SJCRH30 (cell line): ENCODE measurements at places on chromosomes 7 and 10. TPM values are rescaled to one million over a fixed set of nuclear protein-coding genes. Genes with fewer than 3 reads are reported as not detected.

DNA sequence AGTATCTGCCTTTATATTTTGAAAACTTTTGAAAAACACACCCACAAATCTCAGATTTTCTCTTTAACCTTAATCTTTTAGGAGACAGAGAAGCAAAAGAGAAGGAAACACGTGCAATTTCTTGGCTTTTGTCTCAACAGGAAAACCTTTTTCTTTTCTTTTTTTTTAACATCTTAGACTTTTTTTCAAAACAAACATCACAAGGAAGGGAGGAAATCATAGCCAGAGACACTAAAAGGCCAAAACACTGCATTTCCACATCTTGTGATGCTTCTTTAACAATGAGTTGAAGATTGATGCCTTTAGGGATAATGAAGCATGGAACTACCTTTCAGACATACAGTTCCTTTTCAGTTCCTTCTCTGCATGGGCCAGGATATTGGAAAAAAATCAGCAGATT, 136.6 kb upstream of the NRBF2 start:
- no peak overlapping the region for H3K27ac ChIP-seq
- no peaks in the 10 kb centered on the region for H3K27me3 ChIP-seq
- H3K4me3 ChIP-seq: no peak overlapping the region
- no peak for DNase-seq
- H3K4me1 ChIP-seq: no peaks in the 10 kb centered on the region

GRCh38 chr7:14446829-14447228, 455.7 kb downstream of the DGKB start:
- H3K36me3 ChIP-seq: no peaks in the 10 kb centered on the region
- no peak overlapping the region for H3K27ac ChIP-seq
- no peaks in the 10 kb centered on the region for H3K4me1 ChIP-seq
- no peak overlapping the region for H3K4me3 ChIP-seq
- DNase-seq: no peak

DNA sequence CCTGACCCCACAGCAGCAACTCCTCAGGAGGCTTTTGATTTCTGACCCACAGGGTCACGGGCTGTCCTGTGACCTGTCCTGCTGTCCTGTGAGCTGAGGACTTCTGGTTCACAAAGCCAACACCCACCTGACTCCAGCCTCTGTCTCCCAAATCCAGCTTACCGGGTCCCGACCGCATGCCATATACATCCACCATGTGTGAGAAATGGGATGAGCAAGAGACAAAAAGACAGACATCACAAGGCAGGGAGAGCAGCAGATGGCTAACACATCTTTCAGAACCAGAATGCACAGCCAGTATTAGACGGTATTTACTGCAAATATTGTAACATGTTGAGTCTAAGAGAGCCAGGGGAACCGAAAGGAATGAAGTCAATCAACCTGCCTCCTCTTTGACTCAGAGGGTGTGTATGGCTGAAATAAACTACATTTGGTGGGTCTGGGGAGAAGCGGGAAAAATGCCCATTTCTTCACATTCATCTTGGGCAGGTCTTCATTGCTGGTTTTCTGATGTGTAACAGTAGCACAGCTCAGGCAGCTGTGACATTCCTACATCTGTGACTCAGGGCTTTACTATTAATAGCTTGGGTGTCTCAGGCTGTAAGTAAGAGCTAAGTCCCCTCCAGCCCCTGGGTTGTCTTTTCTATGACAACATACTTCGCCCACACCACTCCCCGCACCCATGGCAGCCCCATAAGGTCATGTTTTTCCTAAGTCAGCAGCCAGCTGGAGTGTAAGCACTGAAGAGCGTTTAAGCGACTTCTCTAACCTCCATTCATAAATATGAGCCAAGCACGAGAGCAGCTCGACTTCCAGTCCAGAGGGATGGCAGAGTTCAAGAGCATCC, 25.0 kb downstream of the ABLIM1 start:
- H3K4me1 ChIP-seq: peaks cover 23% of the 10 kb centered on the region
- no peaks in the 10 kb centered on the region for H3K27me3 ChIP-seq

ARHGEF35 gene
- not detected in 2 replicates for total RNA-seq

DNA sequence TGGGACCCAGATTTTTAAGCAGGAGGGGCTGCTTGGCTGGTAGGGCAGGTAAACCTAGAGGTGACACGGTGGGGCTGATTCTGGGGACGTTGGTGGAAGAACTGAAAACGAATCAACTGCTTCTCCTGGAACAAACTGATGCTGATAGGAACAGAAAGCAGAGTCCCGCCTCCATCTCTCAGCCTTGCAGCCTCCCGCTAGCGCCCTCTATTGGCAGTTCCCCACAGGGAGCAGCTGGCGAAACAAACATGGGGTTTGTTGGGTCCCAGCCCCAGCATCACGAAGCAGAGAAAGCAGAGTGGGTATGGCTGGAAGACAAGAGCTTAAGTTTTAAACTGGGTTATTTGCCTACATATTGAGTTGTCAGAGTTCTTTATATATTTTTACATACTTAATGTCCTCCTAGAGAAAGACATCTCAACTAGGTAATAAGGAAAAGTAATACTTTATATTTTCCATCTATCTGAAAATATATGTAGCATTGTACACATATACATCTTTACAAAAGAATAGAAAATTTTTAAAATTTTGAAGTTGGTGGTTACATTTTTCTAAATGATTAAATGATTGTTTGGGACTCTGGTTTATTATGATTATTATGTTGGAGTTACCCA, 42.3 kb upstream of the FOXI2 start:
- no peaks in the 10 kb centered on the region for H3K4me1 ChIP-seq
- no peaks in the 10 kb centered on the region for H3K36me3 ChIP-seq
- DNase-seq: peak; percentile 85
- H3K27ac ChIP-seq: no peak overlapping the region

- H3K4me3 ChIP-seq: no peak overlapping the region
- DNase-seq: no peak
- H3K36me3 ChIP-seq: no peaks in the 10 kb centered on the region
- H3K27ac ChIP-seq: no peak overlapping the region
- H3K27me3 ChIP-seq: no peaks in the 10 kb centered on the region
These were observed 169.1 kb upstream of the MEOX2 start for GRCh38 chr7:15855525-15856109.

AZGP1 gene
- 0.10 TPM in 1 of 2 replicates, not detected in the other for total RNA-seq

GRCh38 chr10:114576716-114577115, 81.4 kb downstream of the ABLIM1 start:
- H3K27ac ChIP-seq: no peak overlapping the region
- no peaks in the 10 kb centered on the region for H3K27me3 ChIP-seq
- H3K36me3 ChIP-seq: peaks cover 2% of the 10 kb centered on the region; the same call in 1 of the 2 replicates
- DNase-seq: peak; percentile 17

DNA sequence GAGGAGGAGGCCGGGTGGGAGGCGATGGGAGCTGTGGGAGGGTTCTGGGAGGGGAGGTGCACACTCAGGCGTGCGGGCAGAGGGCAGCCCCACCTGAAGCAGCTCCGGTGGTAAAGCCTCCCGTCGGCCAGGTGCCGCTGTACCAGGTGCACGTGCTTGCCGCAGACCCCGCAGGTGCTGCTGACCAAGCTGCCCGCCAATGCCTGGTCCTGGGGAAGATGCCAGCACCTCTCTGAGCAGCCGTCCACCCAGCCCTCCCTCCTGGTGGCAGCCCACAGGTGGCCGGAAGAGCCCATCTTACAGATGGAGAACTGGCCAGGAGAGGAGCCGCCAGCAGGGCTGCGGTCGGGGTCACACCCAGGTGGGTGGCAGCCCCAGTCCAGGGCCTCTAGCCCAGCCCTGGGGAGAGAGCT, 12.6 kb downstream of the MICALL2 start:
- H3K27ac ChIP-seq: no peak overlapping the region
- H3K4me1 ChIP-seq: no peaks in the 10 kb centered on the region
- no peaks in the 10 kb centered on the region for H3K27me3 ChIP-seq
- DNase-seq: no peak
- H3K36me3 ChIP-seq: no peaks in the 10 kb centered on the region

- no peak overlapping the region for H3K27ac ChIP-seq
- no peak for DNase-seq
- H3K4me3 ChIP-seq: peak overlapping the region; percentile 56; the same call in 1 of the 2 replicates
- H3K27me3 ChIP-seq: no peaks in the 10 kb centered on the region
- peaks cover 10% of the 10 kb centered on the region for H3K4me1 ChIP-seq
These were observed 5.0 kb upstream of the ZNF518A start for GRCh38 chr10:96125142-96125515.

DNA sequence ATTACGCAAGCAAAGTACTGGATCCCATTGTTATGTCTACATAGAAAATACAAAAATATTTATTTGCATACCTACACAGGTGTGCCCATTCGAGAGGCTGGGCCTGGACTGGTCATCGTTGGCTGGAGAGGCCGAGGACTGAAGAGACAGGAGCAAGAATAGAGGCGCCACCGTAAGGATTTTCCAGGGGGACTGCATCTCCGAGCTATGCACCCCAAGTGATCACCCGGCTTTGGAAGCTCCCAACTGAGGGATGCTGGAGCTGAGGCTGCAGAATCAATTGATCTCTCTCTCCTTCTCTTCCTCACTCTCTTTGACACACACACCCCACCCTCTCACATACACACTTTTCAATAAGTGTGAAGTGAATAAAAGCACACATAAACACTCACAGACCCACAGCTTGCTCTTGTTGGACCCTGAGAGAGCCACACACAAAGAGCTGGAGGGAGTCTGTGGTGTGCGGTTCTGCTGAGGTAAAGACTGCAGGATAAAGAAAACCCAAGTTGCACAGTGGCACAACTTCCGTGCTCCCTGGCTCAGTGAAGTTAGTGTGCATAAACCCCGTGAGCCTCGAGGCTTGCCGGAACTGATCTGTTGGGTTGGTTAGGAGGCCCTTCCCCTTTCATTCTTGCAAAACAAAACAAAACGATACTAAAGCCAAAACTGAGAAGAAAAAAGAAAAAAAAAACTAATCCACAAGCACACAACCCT, at the start of gene AOAH:
Gene AOAH, minus strand, starts transcription at position 544 of the 714 bp plus-strand sequence. Its CDS starts 346 bp downstream, at position 198.
- no peak within 1 kb of the TSS for H3K4me3 ChIP-seq
- H3K36me3 ChIP-seq: no peaks in the 10 kb centered on the region
- H3K27ac ChIP-seq: no peak within 1 kb of the TSS
- no peak for DNase-seq
- H3K27me3 ChIP-seq: no peaks in the 10 kb centered on the region

GRCh38 chr7:19294619-19295018, 149.4 kb upstream of the FERD3L start:
- H3K27me3 ChIP-seq: no peaks in the 10 kb centered on the region
- no peak overlapping the region for H3K27ac ChIP-seq
- H3K4me1 ChIP-seq: peaks cover 8% of the 10 kb centered on the region; the same call in 1 of the 2 replicates
- peak; percentile 51 for DNase-seq

DNA sequence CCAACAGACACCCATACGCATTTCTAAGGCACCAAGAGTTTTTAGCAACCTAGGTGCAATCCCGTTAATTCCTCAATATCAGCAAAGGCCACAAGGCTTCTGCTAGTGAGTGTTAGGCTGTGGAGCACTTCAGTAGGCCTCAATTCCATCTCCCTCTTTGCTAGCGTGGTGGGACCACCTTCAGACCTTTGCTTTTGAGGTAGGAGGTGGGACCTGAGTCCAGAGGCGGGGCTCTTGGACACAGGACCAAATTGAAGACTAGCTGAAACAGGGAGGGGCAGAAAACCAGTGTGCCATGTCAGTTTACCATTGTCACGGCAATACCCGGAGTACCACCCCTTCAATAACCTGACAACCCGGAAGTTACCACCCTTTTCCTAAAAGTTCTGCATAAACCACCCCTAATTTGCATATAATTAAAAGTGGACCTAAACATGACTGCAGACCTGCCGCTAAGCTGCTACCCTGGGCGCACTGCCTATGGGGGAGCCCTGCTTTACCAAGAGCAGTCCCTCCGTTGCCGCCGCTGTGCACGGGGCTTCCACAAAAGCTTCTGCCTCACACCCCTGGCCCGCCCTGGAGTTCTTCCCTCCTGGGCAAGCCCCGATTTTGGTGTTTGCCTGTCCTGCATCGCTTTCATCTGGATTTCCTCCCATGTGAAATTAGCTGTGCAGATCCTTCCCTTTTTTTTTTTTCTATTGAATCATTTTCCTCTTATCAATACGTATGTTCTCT, 41.1 kb upstream of the EN2 start:
- no peaks in the 10 kb centered on the region for H3K36me3 ChIP-seq
- DNase-seq: no peak
- no peaks in the 10 kb centered on the region for H3K4me1 ChIP-seq
- no peak overlapping the region for H3K27ac ChIP-seq
- H3K4me3 ChIP-seq: no peak overlapping the region

GRCh38 chr7:20288036-20288435, 42.7 kb upstream of the ITGB8 start:
- no peak for DNase-seq
- H3K27ac ChIP-seq: no peak overlapping the region
- H3K36me3 ChIP-seq: no peaks in the 10 kb centered on the region
- H3K4me1 ChIP-seq: no peaks in the 10 kb centered on the region
- no peak overlapping the region for H3K4me3 ChIP-seq
- no peaks in the 10 kb centered on the region for H3K27me3 ChIP-seq

GRCh38 chr7:55127135-55127551, 108.3 kb downstream of the EGFR start:
- no peak overlapping the region for H3K27ac ChIP-seq
- peaks cover 53% of the 10 kb centered on the region for H3K4me1 ChIP-seq
- no peak overlapping the region for H3K4me3 ChIP-seq
- H3K36me3 ChIP-seq: no peaks in the 10 kb centered on the region
- no peak for DNase-seq

GRCh38 chr10:88437411-88437810, 145.7 kb downstream of the RNLS start:
- no peak overlapping the region for H3K4me3 ChIP-seq
- no peaks in the 10 kb centered on the region for H3K36me3 ChIP-seq
- no peaks in the 10 kb centered on the region for H3K27me3 ChIP-seq
- DNase-seq: no peak
- no peak overlapping the region for H3K27ac ChIP-seq

DLG5 gene
- 22.5 and 24.4 TPM in 2 replicates for total RNA-seq

GRCh38 chr10:95697429-95697828, 3.7 kb upstream of the TCTN3 start:
- H3K27ac ChIP-seq: no peak overlapping the region
- H3K4me1 ChIP-seq: no peaks in the 10 kb centered on the region
- no peak overlapping the region for H3K4me3 ChIP-seq
- H3K27me3 ChIP-seq: no peaks in the 10 kb centered on the region

DNA sequence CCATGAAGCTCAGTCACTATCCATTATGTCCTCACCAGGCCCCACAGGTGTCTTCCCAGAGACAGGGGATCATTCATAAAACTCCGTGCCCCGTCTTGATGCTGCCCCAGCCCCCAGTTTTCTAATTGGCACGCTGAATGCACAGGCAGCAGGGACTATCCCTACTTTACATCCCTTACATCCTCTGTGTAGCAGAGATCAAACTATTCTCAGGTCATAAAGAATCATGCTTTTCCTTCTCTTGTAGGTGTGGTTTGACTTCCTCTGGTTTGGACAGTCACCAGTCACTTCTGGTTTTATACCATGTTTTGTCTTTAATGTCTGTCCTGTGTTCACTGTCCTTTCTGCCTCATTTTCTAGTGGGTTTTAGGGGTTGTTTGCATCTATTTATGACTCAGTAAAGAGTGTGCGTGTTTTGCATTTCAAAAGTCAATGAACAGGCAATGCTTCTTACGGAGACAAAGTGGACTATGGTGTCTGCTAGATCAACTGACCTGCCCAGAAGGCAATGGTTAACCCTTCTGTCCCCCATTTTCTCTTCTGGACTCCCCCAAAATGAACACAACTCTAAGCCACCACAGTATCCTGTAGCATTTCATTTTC, 140.4 kb upstream of the NPVF start:
- no peaks in the 10 kb centered on the region for H3K36me3 ChIP-seq
- no peaks in the 10 kb centered on the region for H3K27me3 ChIP-seq
- no peak overlapping the region for H3K27ac ChIP-seq
